Fibroblast of lung (primary cell): ENCODE measurements at places on chromosomes 16 and 17. TPM values are rescaled to one million over a fixed set of nuclear protein-coding genes. Genes with fewer than 3 reads are reported as not detected.

DNA sequence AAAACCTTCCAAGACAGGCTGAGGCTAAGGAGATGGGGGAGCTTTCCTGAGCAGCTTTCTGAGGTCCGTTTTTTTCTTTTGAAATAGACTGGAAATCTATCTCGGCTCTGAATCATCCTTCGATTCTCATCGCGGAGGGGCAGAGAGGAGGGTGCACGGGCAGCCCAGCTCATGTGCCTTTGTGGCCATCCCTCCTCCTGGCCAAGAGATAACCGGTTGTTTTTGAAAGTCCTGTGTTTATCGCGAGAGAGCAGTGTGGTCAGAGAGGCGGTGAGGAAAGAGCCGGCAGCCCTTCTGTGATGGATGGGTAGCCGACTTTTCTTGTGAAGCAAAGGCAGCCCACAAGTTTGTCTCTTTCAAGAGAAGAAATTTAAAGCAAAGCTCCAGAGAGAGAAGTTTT is 191.6 kb downstream of the CCDC182 start:
- no peaks in the 10 kb centered on the region for H3K36me3 ChIP-seq
- H3K27ac ChIP-seq, result no peak overlapping the region
- no peaks in the 10 kb centered on the region for H3K27me3 ChIP-seq
- H3K4me1 ChIP-seq, result no peaks in the 10 kb centered on the region

GRB2 gene
- polyA plus RNA-seq, result 69.7 and 79.8 TPM in 2 replicates

MIF4GD gene
- polyA plus RNA-seq, result 10.3 and 11.4 TPM in 2 replicates

- no peak overlapping the region for H3K27ac ChIP-seq
- H3K4me3 ChIP-seq, result no peak overlapping the region
- DNase-seq, result peak; percentile 80
- H3K36me3 ChIP-seq, result no peaks in the 10 kb centered on the region
- H3K27me3 ChIP-seq, result no peaks in the 10 kb centered on the region
Measured at GRCh38 chr16:72400257-72401083, 228.5 kb upstream of the PMFBP1 start.

GRCh38 chr16:29974291-29975133 is 844 bp downstream of the TAOK2 start:
- H3K4me3 ChIP-seq, result peak overlapping the region; percentile 93
- peaks cover 13% of the 10 kb centered on the region for H3K36me3 ChIP-seq

KRTAP1-5 gene
- polyA plus RNA-seq, result 6.2 and 6.3 TPM in 2 replicates

DNA sequence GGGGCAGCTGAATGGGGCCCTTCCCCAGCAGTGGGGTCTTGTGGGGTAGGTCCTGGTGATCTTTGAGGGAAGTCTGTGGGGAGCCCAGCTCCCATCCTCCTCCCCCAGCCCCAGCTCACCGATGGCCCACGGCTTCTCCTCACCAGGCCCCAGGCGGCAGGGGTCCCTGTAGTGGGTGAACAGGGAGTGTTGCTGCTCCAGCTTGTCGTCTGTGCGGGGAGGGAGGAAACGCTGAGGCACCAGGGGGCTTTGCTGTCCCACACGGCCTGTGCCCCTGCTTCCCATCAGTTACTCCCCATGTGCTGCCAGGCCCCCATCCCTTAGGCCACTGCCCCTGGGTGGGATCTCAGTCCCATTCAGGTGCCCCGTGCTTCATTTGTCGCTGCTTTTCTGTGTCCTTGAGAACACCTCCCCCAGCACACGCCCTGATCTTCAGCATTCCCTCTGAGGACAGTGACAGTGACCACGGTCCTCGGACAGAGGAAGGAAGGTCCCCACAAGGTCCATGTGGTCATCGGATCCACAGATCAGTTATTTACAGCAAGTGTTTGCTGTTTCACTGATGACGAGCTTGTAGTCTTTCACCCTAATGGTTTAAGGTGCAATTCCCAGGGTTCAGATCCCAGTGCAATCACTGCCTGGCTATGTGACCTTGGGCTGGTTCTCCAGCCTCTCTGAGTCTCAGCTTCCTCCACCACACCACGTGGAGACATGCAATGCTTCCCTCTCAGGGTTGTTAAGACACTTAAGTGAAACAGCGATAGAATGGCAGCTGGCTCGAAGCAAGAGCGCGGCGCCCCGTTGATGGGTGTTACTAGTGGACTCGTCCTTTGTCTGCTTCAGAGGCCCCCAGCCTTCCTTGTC is 53.1 kb downstream of the PRMT7 start:
- H3K27ac ChIP-seq, result no peak overlapping the region
- no peak overlapping the region for H3K4me3 ChIP-seq
- no peaks in the 10 kb centered on the region for H3K36me3 ChIP-seq
- H3K4me1 ChIP-seq, result no peaks in the 10 kb centered on the region

- H3K27ac ChIP-seq, result no peak overlapping the region
- no peaks in the 10 kb centered on the region for H3K27me3 ChIP-seq
- H3K36me3 ChIP-seq, result peaks cover 54% of the 10 kb centered on the region
- peak; percentile 53 for DNase-seq
- peaks cover 2% of the 10 kb centered on the region for H3K4me1 ChIP-seq
Measured at GRCh38 chr16:57711-58110, 4.1 kb downstream of the SNRNP25 start.

DNA sequence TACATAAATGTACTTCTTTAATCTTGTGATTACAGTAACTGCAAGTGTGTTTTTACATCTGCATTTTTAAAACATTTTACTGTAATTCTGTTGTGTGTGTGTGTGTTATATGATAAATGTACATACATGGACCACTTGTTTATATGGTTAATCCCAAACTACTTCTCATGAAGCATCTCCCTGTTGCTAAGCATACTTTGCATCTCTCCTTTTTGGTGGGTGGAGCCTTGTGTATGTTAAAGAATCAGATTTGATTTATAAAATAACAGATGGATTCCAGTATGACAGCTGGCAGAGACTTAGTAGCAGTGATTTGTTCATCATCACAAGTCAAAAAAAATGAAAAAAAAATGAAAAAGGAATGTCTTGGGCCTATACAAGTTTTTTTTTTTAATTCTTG is 56.0 kb upstream of the RHBDL3 start:
- no peak overlapping the region for H3K4me3 ChIP-seq
- no peaks in the 10 kb centered on the region for H3K36me3 ChIP-seq
- H3K4me1 ChIP-seq, result no peaks in the 10 kb centered on the region
- DNase-seq, result no peak
- no peaks in the 10 kb centered on the region for H3K27me3 ChIP-seq
